ENCODE measurements at places on chromosomes 6 and 20. TPM values are rescaled to one million over a fixed set of nuclear protein-coding genes. Genes with fewer than 3 reads are reported as not detected.

DNA sequence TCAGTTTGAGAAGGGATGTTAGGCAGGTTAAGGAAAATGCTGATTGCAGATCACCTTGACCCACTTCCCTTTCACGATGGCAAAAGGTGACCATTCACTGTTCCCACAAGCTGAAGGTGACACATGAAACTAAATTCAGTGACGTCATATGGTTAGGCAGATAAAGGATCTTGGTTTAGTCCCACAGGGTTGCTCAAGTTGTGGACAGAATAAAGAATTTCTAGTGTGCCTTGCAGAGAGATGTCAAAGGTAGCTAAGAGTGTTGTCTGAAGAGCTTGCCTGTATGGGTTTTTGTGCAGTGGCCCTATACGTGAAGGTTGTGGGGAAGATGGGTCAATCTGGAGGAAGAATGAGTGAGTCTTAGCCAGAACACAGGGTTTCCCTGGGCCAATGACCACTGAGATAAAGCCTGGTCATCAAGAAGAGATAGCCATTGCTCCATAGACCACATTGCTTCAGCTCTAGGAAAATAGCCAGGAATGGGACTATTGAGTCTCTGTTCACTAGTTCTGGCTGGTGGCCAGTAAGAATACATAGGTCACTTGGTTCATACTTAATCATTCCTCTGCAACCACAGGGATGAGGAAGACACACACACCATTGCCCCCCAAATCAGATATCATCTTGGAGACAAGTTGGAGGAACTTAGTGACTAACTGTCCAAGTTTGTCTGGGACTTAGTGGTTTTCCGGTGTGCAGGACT lies 148.5 kb upstream of the ATXN1 start:
- DNase-seq, result no peak

DNA sequence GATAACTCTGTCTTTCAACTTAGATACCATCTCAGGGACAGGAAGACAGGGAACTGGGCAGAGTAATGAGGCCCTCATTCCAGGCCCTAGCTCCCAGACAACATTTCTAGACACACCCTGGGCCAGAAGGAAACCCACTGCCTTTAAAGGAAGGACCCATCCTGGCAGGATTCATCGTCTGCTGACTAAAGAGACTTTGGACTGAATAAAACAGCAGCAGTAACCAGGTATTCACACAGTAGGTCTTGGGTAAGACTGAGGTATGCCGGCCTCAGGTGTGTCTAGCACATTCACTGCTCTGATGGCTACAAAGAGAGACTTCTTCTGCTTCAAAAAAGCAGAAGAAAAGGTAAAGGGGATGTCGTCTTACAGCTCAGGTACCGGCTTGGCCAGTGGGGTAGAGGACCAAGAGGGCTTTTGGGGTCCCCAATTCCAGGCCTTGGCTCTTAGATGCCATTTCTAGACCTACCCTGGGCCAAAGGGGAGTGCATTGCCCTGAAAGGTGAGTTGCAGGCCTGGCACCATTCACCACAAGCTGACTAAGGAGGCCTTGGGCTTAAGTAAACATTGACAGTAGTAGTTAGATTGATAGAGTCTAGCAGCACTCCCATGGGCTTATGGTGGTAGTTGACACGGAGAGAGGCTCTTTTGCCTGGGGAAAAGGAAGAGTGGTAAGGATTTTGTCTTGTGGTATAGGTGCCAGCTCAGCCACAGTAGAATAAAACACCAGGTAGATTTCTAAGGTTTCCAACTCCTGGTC lies 13.4 kb downstream of the SNX14 start:
- DNase-seq, result no peak

DNA sequence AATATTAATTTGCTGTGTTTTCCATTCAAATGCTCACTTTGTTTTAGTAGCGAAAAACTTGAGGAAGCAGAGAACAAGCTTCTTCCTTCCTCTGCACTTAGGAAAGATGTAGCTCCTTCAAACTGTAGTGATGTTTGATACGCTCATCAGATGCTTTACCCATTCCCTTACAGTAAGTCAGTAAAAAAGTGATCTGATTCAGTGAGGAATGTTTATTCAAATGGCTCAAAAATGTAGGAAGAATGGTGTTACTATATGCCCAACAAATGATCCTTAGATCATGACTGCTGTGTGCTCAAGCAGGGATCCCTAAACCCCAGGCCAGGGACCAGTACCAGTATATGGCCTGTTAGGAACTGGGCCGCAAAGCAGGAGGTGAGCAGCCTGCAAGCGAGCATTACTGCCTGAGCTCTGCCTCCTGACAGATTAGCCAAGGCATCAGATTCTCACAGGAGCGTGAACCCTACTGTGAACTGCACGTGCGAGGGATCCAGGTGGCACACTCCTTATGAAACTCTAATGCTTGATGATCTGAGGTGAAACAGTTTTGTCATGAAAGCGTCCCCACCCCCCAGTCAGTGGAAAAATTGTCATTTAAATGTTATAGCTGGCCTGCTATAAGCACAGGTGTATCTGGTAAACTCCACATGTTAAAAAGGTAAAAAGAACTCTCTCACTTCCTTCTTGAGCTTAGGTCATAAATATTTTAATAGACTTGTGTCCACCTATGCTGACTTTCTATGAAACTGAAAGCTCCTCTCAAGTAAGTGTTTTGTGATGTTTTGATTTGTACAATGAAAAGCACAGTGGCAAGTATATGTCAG lies 187.2 kb downstream of the FOXC1 start:
- peak; percentile 30 for DNase-seq

DNA sequence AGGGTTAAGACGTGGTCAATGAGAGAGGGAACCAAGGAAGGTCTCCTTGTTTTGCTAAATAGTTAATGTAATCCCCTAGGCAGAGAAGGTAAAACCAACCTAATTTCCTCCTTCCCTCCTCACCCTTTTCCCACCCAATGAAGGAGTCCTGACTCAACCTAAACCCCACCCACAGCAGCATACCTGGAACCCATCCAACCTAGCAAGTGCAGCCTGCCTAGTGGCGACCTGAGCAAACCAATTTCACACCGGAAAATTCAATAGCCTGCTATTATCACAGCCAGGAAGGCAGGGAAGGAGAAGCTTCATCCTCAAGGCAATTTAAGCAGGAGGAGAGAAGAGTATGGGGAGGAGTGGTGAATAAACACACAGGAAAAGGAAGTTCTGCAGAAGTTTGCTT lies 46.9 kb downstream of the OSTM1 start:
- DNase-seq, result peak; percentile 69

DNA sequence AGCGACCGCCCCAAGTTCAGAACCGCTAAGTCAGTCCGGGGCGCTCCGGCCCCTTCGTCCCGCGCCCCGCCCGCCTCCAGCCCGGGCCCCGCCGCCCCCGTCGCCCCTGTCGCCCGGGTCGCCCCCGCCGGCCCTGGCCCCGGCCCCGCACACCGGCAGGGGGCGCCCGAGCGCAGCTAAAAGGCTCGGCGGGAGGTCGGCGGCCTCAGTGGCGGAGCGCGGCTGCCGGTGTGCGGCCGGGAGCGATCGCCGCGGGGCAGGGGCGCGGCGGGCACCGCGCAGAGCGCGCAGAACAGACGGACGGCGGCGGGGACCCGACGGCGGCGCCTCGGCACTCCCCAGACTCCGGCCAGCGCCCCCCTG lies at the start of gene FNDC1:
TSS of gene FNDC1 (plus strand) at position 208 of the 363 bp plus-strand sequence. CDS start 197 bp downstream, outside the sequence.
- peak; percentile 22 for DNase-seq

GRCh38 chr6:133297657-133298056 lies 56.5 kb downstream of the EYA4 start:
- DNase-seq, result no peak

GRCh38 chr6:7035837-7036249 lies 71.9 kb upstream of the RREB1 start:
- DNase-seq, result no peak

The SYCP2L gene
- total RNA-seq, result not detected

DNA sequence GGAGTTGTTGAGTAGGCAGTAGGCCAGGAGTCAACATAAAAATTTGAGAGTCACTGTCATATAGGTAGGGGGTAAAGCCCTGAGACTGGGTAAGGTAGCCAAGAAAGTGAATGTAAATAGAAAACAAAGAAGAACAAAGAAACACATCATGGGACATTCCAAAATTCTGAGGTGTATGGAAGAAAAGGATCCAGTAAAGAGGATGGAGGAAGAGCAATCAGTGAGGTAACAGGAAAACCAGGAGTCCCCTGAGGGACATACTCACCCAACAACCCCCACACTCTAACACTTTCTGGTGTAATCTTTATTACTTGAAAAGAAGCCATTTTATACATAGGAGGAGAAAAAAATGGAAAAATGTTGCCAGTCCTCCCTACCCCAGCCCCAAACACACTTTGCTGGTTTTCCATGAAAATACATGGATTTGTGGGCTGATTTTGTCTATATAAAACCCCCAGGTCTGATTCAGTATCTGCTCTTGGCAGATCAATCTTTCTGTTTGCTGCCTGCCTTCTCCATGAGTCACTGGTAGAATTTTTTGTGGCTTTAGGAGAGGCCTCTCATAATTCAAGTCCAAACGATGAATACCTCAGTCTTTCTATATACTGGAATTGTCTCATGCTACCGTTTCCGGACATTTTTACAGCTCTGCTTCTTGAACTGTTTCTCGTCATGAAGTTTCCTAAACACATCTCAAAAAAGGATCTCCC lies 271.4 kb upstream of the MAN1A1 start:
- no peak for DNase-seq

- no peak for DNase-seq
Measured at GRCh38 chr20:19407736-19408135, 195.3 kb downstream of the SLC24A3 start.

DNA sequence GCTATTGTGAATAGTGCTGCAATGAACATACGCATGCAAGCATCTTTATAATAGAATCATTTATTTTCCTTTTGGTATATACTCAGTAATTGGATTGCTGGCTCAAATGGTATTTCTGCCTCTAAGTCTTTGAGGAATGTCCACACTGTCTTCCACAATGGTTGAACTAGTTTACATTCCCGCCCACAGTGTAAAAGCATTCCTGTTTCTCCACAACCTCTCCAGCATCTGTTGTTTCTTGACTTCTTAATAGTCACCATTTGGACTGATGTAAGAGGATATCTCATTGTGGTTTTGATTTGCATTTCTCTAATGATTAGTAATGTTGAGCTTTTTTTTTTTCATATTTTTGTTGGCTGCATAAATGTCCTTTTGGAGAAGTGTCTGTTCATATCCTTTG lies 208.7 kb downstream of the PHF3 start:
- DNase-seq, result no peak

GRCh38 chr6:1713016-1713600 lies 103.4 kb downstream of the FOXC1 start:
- no peak for DNase-seq

DNA sequence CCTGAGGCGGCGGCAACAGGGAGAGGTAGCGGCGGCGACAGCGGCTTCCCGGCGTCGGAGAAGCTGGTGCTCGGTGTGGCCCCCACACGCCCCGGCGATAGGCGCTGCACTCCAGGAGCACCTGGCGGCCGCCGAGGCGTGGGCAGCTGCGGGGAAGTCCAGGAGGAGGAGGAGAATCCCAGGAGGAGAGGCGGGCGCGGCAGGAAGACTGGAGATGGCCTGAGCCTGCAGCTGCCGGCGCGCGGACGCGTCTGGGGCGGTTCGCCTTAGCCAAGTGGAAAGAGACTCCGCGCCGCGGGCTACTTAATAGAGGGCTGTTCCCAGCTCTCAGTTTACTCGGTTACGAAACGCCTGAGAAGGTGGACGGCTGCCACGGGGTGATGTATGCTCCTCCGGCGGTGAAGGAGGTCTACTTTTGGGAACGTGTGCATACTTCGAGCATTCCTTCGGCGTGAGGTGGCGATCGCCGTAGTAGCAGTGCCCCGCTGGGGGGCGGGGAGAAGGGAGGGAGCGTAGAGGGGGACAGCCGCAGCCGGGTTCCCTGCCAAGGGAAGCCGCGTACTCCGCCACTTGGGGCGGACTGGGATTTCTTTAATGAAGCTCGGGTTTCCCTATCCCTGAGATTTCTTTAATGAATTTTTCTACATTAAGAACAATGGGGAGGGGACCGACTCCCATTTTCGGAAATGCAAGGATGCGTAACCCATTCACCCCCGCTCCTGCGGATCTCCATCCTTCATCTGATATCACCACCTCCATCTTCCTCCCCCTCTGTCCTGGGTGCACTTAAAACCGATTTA lies at the start of gene COL12A1:
TSS of gene COL12A1 (minus strand) at position 278 of the 800 bp plus-strand sequence. CDS start 3,261 bp downstream, outside the sequence.
- peak; percentile 83 for DNase-seq

DNA sequence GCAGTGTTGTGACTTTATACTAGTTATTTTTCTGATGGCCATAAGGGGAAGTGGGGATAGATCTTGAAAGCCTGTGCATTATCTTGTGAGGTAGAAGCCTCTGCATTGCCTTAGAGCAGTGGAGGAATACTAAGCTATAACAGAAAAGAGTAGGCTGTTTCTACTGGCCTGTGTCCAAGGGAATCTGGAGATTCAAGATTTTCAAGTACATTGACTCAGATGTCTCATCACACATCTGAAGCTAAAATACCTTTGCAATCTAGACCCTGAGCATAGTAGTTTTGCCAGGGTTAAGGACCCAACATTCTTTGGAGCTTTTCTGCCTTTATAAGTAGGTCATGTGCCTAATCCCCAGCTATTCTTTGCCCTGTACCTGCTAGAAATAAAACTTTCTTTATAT lies 272.3 kb downstream of the TENT5A start:
- DNase-seq, result no peak

DNA sequence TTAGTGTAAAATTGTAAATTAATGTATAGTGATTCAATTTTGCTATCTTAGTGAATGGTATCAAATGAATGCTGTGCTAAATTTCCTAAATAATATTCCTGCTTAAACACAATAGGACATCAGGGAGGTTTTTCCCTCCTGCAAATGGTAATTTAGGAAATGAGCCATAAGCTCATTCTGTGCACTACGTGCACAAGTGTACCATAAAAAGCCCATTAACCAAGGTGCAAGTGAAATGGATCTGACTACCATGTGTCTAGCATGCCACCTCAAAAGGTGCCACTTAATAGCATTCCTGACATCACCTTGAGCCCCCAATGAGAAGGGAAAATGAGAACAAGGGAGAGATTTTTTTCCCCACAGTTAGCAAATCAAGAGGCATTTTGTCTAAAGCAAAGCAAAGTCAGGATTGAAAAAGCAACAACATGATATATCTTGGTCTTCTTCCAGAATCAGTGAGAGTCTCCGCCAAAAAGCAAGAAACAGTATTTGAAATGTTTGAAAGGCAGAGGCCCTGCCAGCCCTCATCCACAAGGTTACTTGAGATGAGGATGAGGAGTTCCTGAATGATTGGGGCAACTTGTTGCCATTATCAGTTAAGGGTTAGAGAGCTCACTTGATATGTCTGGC lies 334.2 kb upstream of the RSPO3 start:
- no peak for DNase-seq

GRCh38 chr6:23380465-23380864 lies 745.5 kb upstream of the NRSN1 start:
- DNase-seq, result no peak

- no peak for DNase-seq
Measured at GRCh38 chr6:69007781-69008180, 372.7 kb downstream of the ADGRB3 start.

Measured in transverse colon (tissue), 4 donors.